Adipocyte (in vitro differentiated cells): ENCODE measurements at places on chromosomes 6 and 20.

- no peak for DNase-seq
Observed at GRCh38 chr6:4861564-4861963, 85.4 kb downstream of the CDYL start.

DNA sequence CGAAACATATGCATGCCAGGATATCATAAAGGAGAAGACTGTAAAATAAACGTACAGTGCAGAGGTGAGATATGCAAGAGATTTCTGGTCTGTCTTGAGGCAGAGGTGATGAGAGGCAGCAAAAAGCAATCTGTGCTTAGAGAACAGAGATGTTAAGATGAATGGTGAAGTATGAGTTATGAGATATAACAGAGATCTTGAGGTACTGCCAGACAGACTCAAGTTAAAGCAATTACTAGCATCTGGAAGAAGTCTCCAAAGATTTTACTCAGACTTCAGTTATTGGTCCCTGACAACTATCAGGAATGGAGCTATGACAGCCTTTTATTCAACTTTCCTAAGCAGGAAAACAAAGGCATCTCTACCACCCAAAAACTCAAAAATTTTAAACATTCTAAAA is 122.8 kb upstream of the DST start:
- peak; percentile 38 for DNase-seq

DNA sequence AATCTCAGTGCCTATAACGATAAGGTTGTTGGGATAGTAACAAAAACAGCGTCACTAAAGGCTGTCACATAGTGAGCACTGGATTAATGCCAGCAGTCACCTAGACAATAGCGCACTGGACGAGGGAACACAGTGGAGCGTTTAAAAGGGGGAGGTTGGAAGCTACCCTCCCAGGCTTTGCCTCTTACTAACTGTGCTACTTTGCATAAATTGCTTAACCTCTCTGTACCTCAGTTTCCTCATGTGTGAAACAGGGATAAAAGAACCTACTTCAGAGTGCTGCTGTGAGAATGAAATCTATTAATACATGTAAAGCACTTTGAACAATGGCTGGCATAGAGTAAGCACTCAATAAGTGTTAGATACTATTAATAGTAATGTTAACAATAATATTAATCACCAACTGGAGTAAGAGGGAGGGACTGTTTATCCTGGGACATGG is 10.5 kb downstream of the BCL2L1 start:
- DNase-seq = peak; percentile 9

- no peak for DNase-seq
Observed at GRCh38 chr6:7314414-7314813, 1.4 kb upstream of the SSR1 start.

DNA sequence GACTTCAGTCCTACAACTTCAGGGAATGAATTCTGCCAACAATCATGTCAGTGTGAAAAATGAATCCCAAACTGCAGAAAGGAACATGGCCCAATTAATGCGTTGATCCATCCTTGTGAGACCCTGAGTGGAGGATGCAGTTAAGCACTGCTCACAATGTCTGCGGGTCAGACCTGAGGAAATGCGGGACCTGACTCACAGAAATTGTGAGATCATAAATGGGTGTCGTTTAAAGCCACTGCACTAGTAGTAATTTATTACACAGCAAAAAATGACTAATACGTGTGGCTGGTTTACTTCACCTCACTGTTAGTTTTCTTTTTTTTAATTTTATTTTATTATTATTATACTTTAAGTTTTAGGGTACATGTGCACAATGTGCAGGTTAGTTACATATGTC is 505.0 kb downstream of the PRKN start:
- DNase-seq = no peak

DNA sequence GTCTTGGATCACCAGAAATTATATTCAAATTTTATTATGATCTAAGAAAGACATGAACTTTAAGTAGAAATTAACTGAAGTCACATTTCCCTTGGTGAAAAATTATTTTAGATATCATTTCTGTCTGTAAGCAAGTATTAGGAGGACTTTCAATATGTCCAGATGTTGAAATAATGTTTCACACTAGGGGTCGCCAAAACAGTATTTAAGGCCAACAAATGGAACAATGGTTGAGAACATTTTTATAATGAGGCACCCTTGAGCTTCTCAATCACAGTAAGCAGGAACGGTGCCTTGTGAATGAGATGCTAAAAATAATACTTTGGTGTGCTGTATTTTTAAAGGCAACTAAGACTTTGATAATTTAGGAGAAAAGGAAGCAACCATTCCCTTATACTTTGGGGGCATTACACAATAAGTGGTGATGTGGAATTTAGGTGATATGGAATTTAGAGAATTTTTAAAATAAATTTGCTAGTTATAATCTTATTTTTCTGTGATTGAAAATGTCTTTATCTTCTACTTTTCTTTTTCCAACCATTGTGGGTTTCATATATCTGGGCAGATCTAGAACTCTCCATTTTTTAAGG is 9.6 kb upstream of the SF3B5 start:
- DNase-seq = peak; percentile 90

DNA sequence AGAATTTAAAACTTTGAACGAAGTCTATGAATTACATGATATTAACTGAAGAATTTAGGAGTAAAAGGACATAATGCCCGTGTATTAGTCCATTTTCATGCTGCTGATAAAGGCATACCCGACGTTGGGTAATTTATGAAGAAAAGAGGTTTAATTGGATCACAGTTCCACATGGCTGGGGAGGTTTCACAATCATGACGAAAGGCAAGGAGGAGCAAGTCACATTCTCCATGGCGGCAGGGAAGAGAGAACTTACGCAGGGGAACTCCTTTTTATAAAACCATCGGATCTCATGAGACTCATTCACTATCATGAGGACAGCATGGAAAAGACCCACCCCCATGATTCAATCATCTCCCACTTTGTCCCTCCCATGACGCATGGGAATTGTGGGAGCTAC is 210.6 kb downstream of the CD83 start:
- DNase-seq = no peak

GRCh38 chr6:167501831-167502385 is 177.0 kb downstream of the TTLL2 start:
- DNase-seq = no peak

GRCh38 chr6:2502096-2502997 is 248.4 kb downstream of the MYLK4 start:
- peak; percentile 15 for DNase-seq

- DNase-seq = no peak
Observed at GRCh38 chr6:113699239-113699638, 157.9 kb upstream of the MARCKS start.

- DNase-seq = no peak
Observed at GRCh38 chr20:64236137-64237088, 19.1 kb upstream of the PCMTD2 start.

DNA sequence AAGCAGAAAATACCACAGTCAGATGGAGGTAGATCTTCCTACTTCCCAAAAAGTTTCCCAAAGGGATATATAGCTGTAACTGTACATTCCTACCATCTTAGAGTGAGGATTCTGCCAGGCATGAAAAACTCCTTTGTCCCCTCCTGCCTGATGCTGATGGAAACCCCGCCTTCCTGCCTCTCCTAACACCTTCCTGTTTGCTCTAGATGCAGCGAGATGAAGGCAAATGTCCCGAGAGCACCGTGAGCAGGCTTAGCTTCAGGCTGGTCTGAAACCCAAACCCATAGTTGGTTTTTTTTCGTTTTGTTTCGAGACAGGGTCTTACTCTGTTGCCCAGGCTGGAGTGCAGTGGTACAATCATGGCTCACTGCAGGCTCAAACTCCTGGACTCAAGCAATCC is 55.6 kb downstream of the MYB start:
- DNase-seq = no peak

DNA sequence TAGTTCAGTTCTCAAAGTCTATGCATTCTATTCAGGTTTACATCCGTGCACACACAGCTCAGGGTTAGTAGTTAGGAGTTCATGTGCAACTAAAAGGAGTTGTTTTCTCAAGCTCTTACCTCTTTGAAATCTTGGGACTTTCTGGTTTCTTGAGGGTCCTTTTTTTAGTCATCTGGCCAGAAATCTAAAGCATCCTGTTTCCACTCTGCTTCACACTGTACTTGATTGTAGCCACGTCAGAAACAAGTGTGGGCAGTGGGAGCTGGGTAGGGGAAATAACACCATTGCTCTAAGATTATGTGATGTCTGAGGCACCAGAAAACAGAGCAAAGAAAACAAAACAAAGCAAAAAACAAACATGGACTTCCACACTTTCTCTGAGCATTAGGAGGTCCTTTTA is 58.3 kb downstream of the HDGFL1 start:
- DNase-seq = no peak

GRCh38 chr6:80133020-80133419 is 26.5 kb downstream of the BCKDHB start:
- DNase-seq = peak; percentile 71

- DNase-seq = peak; percentile 15
Observed at GRCh38 chr20:51725584-51726176, 42.5 kb downstream of the ATP9A start.

- no peak for DNase-seq
Observed at GRCh38 chr20:4435671-4436455, 285.8 kb upstream of the PRND start.

- DNase-seq = no peak
Observed at GRCh38 chr6:12163149-12163548, 127.0 kb upstream of the EDN1 start.

DNA sequence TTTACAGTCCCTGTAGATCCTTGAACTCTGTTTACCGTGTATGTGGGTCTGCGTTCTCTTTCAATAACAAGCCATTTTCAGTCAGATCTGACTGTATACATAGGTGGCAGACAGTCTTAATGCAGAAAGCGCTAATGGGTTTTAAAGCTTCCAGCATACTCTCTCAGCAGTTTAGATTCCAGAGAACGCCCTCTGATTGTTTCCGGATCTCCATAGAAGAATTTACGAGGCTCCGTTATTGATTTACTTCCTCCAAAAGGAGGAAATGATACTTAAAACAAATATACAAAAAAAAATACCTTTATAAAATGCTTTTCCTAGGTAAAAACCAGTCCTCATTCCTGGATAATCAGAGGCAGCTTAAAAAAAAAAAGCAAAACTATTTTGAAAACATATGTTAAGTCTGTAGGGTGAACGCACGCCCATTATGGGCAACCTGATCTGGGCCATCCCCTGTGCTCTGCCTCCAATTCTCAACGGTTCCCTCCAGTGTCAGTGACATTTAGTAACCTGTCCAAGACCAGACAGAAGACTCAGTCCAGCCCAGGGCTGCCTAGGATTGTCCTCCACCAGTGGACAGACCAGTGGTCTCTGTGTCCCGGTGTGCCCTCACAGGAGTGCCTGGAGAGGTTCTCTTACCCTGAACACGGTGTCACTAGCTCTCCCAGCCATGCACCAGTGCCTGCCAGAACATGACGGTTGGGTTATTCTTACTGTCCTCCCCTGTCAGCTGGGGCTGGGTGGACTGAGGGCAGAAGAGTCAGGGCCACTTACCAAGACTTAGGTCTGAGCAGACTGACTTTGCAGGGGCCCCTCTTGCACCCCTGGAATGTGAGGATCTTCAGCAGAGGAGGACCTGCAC is 217.3 kb downstream of the ARID1B start:
- DNase-seq = no peak

DNA sequence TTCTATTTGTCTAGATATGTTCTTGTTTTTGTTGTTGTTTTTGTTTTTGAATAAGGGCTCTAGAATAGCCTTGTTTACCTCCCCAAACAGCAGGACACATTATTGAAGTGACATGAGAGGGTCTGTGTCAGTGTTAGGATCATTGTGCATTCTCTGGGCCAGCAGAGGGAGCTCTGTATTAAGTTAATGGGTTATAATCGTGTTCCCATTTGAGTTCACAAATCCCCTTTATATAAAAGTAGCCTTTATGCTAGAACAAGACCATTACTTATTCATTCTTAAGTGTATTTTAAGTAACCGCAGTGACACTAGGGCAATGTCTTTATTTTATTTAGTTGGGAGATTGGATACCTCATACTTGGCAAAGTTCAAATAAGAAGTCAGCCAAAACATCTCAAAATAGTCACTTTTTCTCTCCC is 44.8 kb downstream of the STK4 start:
- peak; percentile 89 for DNase-seq

DNA sequence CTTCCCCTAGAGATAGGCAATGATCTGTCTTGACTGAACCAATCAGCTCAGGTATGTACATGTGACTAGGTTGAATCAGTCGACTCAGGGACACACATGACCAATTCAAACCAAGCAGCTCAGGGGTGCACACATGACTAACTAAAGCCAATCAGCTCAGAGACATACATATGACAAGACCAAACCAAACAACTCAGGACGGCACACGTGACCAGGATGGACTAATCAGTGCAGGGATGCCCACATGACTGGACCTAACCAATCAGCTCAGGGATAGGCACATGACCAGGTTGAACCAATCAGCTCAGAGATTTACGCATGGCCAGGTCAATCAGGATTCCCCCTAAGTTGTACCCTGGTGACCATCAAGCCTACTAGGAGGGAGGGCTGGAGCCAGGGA is 310.3 kb downstream of the CDH26 start:
- DNase-seq = no peak

DNA sequence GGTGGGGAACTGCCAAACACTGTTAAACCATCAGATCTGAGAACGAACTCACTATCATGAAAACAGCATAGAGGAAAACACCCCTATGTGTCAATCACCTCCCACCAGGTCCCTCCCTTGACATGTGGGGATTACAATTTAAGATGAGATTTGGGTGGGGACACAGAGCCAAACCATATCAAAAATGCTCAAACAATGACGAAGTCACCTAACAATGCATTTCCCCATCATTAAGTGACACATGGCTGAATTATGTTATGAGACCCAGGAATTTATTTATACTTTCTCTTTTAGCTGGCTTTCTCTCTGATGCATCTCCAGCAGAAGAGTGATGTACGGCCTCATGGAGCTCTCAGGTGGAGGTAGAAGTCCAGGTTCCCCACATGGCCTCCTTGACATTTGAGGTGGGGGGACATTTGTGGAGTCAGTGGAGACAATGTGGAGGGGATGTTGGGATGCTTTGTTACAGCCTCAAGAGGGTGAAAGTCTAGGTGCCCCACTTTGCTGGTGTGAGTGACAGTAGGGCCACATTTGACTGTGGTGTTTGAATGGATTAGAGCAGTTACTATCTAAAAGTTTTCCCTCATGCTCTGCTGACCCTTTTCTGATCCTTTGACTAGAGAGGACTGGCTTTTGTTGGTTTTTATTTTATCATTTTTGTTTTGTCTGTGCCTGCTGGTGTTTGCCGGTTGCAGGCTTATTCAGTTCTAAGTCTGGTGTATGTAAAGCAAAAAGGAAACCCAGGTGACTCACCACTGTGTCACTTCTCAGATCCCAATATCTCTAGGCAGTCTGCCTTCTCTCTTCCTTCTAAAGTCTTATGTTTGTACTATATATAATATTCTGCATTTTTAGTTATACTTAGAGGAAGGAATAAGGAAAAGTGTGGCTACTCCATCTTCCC is 18.5 kb upstream of the DCBLD1 start:
- peak; percentile 74 for DNase-seq

- no peak for DNase-seq
Observed at GRCh38 chr20:11436113-11436905, 481.4 kb upstream of the BTBD3 start.

DNA sequence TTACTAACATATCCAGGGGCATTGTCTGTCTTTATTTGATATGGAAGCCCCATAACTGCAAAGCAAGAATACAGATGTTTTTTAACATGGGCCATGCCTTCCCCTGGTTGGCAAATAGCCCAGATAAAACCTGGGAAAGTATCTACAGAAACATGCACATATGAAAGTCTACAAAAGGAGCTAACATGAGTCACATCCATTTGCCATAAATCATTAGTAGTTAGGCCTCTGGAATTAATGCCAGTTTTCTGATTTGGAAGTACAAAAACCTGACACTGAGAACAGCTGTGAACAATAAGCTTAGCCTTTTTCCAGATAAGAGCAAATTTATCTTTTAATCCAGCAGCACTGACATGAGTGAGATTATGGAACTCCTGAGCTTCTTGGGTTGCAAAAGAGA is 418.0 kb upstream of the IMPG1 start:
- no peak for DNase-seq
